Inflammatory macrophage treated with lipopolysaccharide for 1 hour (primary cell): ENCODE measurements at places on chromosomes 13 and 19.

- DNase-seq, result no peak
Measured at GRCh38 chr19:7830272-7830771, 304 bp downstream of the EVI5L start.

- DNase-seq, result no peak
Measured at GRCh38 chr13:25803641-25804040, 248.2 kb downstream of the SHISA2 start.

DNA sequence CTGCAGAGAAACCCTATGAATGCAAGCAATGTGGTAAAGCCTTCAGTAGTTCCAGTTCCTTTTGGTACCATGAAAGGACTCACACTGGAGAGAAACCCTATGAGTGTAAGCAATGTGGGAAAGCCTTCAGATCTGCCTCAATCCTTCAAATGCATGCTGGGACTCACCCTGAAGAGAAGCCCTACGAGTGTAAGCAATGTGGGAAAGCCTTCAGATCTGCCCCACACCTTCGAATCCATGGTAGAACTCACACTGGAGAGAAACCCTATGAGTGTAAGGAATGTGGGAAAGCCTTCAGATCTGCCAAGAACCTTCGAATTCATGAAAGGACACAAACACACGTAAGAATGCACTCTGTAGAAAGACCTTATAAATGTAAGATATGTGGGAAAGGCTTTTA is 14.7 kb downstream of the ZNF763 start:
- DNase-seq, result no peak

DNA sequence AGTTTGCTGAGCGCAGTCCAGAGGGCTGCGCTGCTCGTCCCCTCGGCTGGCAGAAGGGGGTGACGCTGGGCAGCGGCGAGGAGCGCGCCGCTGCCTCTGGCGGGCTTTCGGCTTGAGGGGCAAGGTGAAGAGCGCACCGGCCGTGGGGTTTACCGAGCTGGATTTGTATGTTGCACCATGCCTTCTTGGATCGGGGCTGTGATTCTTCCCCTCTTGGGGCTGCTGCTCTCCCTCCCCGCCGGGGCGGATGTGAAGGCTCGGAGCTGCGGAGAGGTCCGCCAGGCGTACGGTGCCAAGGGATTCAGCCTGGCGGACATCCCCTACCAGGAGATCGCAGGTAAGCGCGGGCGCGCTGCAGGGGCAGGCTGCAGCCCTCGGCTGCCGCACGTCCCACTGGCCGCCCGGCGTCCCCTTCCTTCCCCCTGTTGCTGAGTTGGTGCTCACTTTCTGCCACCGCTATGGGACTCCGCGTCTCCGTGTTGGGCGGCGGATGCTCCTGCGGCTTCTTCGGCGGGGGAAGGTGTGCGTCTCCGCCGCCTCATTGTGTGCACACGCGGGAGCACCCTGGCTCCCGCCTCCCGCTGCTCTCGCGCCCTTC is 772 bp downstream of the GPC6 start:
- DNase-seq, result no peak

- DNase-seq, result no peak
Measured at GRCh38 chr19:32231691-32232090, 113.7 kb upstream of the ZNF507 start.

DNA sequence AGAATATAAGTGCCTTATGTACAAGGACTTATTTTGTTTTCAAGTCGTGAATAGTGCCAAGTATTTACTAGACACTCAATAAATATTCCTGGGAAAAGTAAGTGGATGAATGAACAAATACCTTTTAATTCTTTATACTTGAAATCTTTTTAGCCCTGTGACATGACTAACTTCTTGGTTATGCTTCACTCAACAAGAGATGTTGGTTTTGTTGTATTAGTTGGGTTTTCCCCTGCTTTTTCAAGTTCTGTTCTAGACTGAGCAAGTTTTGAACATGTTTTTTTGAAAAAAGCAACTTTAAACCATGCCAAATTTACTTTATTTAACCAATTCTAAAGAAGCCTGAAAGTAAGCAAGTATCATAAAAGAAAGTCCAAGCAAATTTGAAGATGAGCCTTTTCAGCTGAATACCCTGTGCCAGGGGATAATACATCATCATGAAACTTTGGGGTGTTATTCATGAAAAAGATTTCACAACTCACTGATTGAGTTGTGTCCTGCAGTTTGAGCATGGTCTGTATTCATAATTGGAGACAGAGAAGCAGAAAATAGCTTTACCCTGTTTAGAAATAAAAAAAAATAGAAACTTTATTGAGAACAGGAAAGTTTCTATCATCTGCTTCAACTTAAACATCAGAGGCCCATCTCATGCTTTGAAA is 11.1 kb downstream of the LMO7 start:
- no peak for DNase-seq
